Testis (tissue), 5 donors: ENCODE measurements at places on chromosomes 12 and 14.

GRCh38 chr12:111838353-111838752 is 3.7 kb upstream of the MAPKAPK5 start:
- DNase-seq, result peak; percentile 64

GRCh38 chr12:103499571-103499970 is 3.8 kb upstream of the C12orf42 start:
- no peak for DNase-seq

GRCh38 chr14:60648249-60648933 is 886 bp downstream of the SIX1 start:
- DNase-seq, result no peak

DNA sequence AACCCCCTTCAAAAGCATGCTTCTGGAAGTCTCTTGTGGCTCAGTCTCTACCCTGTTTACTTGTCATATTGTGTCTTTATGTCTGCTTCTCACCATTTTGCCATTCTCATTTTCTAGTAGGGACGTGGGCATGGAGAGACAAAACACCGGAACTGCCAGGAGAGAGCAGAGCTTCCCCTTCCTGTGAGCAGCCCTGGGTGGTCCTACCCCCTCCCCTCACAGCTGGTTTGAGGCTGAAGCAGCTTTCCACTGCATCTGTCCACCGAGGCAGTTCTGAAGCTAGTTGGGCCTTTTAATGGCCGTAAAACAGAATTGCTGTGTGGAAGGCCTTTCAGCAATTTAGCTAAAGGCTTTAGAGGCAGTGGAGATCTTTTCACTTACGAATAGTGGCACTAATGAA is 77.0 kb downstream of the PELI2 start:
- DNase-seq, result no peak

GRCh38 chr14:23047034-23047634 is 5.1 kb downstream of the PSMB11 start:
- no peak for DNase-seq

GRCh38 chr12:43758247-43758727 is 303 bp downstream of the PUS7L start:
- DNase-seq, result peak; percentile 63

DNA sequence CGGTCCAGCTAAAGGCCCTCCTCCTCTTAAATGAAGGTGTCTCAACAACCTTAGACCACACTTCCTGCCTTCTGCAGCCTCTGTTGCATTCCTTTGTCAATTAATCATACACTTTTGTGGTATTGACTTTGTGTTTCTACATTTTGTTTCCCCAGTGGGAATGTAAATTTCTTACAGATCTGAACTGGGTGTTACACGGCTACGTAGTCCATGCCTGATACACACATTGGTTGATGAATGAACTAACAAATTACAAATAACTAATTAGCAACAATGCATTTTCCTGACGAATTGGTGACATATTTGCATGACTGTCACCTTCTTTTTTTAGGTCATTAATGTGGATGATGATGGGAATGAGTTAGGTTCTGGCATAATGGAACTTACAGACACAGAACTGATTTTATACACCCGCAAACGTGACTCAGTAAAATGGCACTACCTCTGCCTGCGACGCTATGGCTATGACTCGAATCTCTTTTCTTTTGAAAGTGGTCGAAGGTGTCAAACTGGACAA is 15.2 kb upstream of the CCT2 start:
- DNase-seq, result no peak

DNA sequence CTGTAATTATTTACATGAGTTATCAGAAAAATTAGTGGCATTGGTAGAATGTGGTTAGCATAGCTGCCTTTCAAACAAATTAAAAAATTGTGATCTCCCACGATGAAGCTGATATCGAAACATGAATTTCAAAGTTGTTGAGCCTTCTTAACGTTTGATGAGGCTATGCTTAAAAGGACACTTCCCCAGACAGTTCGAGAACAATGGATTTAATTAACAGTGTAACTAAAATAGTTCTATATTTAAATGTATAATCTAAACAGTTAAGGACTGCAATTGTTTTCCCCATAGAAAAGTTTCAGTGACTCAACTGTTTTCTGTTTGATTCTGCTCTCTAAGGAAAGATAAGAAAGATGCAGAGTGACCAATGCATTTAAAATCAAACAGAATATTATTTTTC is 1.6 kb downstream of the CLEC2B start:
- DNase-seq, result no peak

- no peak for DNase-seq
Observed at GRCh38 chr14:102668291-102668873, 75.9 kb downstream of the RCOR1 start.

- no peak for DNase-seq
Observed at GRCh38 chr12:5376591-5377207, 55.2 kb upstream of the NTF3 start.

GRCh38 chr14:58298477-58299400 is at the start of gene ARID4A:
ARID4A (plus strand) TSS chr14:58298555; CDS start chr14:58299855, 1,300 bp downstream.
- DNase-seq, result peak; percentile 97

- DNase-seq, result no peak
Observed at GRCh38 chr14:62064751-62065323, 302.6 kb downstream of the SNAPC1 start.

- no peak for DNase-seq
Observed at GRCh38 chr12:89479982-89480381, 44.6 kb downstream of the GALNT4 start.

DNA sequence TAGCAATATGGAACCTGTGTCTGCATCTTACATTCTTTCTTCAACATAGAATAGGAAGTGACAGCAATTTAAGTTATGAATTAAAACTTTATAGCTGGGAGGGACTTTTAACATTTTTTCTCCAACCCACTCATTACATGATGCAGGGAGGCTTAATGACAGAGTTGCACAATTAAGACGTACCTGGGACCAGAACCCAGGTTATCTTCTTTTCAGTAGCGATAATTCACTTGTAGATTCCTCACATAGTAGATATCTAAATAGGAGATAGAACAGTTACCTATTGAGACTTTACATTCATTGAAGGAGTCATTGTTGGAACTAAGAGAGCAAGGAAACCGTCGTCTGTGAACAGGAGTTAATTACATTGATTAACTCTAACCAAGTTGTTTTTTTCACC is 5.1 kb downstream of the SRGAP1 start:
- no peak for DNase-seq

DNA sequence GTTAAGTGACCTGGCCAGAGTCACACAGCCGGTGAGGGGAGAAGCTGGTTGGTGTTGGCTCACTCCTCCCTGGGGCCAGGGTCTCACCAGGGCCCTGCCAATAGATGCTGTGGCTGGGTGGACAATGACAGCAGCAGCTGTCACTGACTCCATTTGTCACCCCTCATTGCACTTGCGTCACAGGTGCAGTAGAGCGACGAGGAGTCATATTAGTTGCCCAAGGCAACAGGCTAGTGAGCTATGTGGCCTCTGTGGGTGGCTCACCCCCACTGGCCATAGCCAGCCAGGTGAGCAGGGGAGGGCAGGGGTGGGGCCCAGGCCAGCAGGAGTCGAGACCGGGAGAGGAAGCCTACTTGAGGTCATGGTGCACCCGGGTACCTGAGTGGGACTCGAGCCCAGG is 9.7 kb downstream of the SLC25A47 start:
- DNase-seq, result no peak

- no peak for DNase-seq
Observed at GRCh38 chr12:56222531-56222895, 791 bp upstream of the RNF41 start.

DNA sequence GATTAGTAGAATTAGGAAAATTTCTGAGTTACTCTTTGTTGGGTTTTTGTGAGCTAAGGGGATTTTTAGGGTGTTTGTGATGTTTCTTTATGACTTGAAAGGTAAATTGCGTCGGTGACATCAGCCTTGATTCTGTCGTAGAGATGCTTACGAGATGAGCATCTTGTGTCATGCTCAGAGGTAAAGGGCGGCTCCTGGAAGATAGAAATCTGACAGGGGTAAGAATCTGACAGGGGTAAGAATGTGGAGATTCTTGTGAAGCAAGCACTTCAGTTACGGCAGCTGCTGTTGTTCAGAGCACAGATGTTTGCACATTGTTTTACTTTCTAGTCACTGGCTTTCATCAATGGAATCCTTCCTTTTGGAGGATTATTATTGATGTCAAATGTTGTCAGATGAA is 22.5 kb downstream of the EML1 start:
- DNase-seq, result no peak

- DNase-seq, result no peak
Observed at GRCh38 chr12:92229381-92229780, 83.7 kb upstream of the BTG1 start.

DNA sequence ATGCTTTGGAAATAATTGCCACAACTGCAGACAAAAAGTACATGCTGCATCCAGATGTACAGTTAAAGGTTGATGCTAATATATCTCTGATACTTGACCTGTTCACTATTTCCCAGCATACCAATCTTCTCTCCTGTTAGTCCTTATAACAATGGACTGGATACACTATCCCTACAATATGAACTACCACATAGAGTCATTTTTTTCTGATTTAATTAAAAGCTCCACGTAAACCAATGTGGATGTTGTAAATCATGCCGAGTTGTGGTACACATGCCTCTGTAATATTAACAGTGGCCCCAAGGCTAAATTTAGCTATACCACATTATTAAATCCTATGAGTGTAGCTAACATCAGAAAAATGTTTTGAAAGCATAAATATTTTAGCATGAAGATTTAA is 469.1 kb upstream of the RPL10L start:
- no peak for DNase-seq

DNA sequence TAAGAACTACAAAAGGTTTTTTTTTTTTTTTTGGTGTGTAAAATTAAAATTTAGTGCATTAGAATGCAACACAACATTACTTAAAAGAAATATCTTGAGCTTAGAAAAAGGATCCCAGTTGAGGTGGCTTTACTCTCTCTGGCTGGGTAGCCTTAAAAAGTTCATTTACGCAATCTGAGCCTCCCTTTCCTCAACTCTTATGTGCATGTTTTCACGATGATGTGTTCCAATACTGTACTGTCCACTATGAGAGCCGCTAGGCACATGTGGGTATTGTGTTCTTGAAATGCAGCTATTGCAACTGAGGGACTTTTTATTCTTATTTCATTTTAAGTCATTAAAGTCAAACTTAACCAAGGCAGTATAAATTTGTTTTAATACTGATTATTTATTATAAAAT is 460.9 kb upstream of the SYT1 start:
- no peak for DNase-seq

DNA sequence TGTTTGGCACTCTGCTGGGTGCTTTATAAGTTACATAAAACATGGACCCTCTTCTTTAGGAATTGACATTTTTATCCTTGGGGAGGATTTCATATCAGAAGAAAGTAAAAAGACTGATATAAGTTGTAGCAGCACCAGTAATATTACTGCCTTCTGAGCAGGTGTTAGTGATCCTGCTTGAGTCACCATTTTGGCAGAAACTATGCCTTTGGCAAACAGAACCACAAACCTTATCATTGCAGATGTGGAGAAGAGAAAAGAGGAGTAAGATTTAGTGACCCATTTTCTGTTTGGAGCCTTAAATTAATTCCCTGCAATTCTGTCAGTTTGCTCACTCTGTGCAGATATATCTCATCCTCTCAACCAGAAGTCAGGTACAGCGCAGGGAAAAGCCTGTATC is 23.0 kb downstream of the ZNF410 start:
- no peak for DNase-seq

GRCh38 chr14:93960108-93960475 is 16.3 kb downstream of the ASB2 start:
- DNase-seq, result no peak

GRCh38 chr14:81005540-81006228 is 50.3 kb downstream of the TSHR start:
- DNase-seq, result no peak

- no peak for DNase-seq
Observed at GRCh38 chr12:32170437-32170998, 63.9 kb downstream of the BICD1 start.

- DNase-seq, result no peak
Observed at GRCh38 chr12:64995816-64996215, 125.3 kb downstream of the WIF1 start.

DNA sequence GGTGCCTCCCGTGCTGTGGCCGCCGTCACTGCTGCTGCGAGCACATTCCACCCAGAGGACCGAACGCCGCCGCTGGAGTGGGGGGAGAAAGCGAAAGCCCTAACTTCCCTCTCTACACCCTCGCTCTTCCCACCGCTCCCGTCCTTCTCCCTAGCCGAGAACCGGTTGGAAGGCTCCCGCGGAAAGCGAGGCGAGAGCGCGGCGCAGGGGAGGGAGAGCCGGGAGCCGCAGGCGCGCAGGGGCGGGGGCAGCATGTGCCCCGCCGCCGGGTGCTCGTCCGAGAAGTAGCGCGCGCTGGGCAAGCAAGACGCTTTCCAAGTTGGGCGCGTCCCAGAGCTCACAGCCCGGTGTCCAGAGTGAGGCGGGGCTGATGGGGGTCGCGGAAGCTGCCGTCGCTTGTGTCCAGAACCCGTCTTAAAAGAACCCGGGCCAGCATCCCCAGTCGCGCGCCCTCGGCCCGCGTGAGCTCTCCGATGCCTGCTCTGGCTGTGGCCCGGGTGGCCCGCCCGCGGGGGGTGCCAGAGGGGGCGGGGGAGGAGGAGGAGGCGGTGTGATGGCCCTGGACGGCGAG is at the start of gene TRHDE:
Gene TRHDE (plus strand): TSS at position 280 of the 571 bp plus-strand sequence. CDS start 274 bp downstream, at position 554.
- DNase-seq, result peak; percentile 60

- no peak for DNase-seq
Observed at GRCh38 chr14:84782902-84783301, 747.0 kb upstream of the FLRT2 start.

DNA sequence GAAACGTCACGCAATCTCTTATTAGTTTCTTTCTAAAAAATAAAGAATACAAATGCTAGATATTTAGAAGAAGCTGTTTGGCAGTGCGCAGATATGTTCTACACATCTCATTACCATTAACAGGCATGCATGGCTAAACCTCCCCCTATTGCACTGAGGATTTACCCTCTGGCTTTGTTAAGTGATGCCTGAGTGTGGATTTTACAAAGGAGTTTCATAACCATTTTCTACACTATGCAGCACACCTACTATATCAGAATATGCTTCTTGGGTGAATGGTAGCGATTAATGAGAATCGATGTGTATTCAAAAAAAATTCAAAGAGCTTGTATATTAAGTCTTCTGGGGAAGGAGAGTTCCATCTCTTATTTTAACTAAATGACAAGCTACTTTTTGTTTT is 1.1 kb upstream of the RMST start:
- DNase-seq, result no peak

DNA sequence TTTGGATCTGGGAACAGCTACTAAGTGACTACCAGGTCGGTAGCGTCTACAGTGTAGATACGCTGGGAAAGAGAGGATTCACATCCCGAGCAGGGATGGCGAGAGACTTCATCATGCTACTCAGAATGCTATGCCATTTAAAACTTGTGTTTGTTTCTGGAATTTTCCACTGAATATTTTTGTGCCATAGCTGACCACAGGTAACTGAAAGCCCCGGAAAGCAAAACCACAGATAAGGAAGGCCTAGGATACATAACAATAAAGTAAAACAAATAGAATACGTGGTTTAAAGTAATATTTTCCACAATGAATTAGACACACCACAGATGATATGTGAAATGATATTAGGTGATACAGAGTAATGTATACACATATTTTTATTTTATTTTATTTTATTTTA is 7.9 kb upstream of the HCAR1 start:
- no peak for DNase-seq

DNA sequence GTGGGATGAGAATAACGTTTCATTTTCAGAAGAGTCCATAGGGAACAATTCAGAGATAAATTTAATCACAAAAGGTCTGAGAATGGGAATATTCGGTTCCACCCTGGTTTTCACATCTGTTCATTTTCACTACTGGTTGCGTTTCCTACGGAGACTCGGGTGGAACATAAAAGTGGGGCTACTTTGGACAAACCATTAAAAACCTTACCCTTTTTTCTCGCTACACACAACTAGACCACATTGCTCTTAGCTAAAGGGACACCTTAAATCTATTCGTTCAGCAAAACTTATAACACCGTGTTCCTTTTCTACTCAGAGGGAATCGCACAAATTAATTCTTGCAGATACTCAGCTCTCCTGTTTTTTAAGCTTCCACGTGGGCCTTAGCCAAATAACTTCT is 1.0 kb upstream of the SUDS3 start:
- no peak for DNase-seq
